ENCODE measurements at places on chromosomes 2 and 18. TPM values are rescaled to one million over a fixed set of nuclear protein-coding genes. Genes with fewer than 3 reads are reported as not detected.

DNA sequence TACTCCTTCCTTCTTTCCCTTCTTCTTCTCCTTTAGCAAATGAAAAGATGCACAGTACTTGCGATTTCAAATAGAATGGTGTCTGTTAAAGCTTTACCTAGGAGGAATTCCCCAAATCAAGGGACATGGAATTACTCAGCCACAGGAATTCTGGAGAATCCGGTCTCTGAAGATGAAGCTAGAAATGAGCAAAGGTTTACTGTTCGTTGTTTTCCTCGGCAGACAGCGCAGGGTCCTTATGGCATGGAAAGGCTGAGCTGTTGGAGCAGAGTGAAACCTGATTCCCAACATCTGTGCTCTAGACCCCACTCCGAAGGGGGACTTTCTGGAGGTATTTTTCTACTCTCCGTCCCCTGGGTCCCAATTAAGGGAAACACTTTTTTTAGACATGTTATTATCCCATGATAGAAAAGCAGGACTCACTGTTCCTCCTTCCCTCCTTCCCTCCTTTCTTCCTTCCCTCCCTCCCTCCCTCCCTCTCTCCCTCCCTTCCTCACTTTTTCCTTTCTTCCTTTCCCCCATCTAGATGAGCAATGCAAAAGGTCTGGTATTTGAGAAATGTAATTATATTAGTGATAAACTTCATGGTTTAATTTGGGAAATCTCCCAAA is 47.1 kb downstream of the CDCA7 start:
- no peak for DNase-seq

GRCh38 chr2:188975497-188976102 is 1.4 kb downstream of the COL3A1 start:
- DNase-seq: no peak

The TUBB6 gene
- total RNA-seq: 81.5 TPM

DNA sequence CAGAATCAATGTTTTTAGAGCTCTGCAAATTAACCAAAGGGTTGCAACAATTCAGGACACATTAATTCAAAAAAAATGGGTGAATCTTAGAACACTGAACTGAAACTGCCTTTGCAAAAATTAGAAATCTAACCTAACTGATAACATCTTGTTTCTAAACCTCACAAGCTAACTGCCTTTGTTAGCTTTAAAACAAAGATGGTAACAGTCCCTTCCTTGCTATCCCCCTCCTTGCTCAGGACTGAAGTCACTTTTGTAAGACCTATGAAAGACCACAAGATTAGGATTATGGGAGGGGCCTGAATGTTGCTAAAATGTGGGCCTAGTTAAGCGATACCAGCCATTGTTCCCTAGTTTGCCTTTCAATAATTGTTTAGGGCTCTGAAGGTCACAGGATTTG is 44.9 kb upstream of the LONRF2 start:
- DNase-seq: no peak

DNA sequence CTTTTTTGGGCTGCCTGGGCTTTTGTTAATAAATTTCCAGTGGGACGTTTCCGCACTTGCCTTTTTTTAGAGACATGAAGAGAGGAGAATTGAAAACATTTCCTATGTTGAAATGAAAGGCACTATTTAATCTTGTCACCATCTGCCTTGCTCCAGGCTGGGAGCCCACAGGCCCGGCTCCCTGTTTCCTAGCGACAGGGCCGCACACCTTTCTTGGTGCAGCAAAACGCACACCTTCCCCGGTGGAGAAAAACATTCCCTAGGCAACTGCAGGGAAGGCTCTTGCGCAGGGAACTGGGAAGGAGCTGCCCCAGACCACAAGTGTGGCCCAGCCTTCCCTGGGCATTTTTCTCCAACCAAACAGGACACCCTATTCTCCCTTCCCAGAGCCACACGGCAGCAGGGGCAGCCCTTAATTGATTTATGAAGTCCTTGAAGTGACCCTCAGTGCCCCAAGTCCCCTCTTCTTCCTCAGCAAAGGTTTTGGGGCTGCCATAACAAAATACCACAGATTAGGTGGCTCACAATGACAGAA is 132.9 kb upstream of the MSH6 start:
- DNase-seq: no peak

- peak; percentile 41 for DNase-seq
Measured at GRCh38 chr2:38075507-38076151, at the start of gene CYP1B1. Gene CYP1B1 (minus strand): TSS chr2:38076151. CDS start chr2:38075388, 763 bp downstream.

DNA sequence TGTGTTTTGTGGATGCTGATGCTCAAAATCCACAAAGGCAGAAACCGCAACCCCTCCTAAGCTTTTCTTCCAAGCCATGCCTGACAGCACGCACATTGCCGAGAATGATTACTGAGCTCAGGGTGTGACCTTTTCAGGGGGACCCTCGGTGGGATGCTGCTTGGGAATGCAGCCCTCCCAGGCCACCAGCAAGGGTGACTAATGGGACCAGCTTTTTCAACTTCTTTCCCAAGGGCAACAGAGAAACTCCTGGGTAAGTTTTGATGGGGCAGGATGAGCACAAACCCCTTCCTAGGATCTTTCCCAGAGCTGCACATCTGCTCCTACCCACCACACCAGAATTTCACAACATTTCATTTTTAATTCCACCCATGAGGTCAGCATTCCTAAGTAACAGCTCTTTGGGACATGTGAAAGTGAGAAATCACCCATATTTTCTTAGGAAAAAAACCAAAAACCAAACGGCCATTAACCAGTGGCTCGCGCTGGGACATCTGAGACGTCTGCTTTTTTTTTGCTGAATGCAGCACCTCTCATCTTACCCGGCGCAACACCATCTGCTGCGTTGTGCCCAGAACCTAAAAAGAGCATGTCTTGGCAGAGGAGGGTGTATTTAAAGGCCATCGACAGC is 119.0 kb downstream of the ARL4C start:
- no peak for DNase-seq

DNA sequence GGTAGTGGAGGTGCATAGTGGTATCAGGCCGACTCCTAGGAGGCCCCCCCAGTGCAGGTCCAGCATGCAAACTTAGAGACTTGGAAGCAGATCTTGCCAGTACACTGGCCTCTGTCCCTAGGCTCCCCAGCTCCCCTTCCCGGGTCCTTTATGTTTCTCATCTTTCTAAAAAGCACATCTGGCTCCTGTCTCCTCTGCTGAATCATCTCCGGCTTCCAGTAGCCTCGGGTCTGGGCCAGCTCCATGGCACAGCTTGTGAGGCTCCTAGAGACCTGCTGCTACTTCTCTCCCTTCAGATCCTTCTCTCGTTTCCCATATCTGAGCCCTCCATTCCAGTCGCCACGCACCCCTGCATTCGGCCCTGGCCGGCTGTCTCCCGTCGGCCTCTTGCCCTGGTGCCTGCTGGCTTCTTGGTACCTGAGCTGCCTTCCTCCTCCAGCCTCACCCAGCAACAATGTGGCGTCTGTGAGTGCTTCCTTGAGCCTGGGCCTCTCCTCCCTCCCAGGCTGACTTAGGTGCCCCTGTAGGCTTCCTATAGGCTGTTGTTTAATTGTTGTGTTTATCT is 6.6 kb downstream of the TRAF3IP1 start:
- no peak for DNase-seq

All from left ventricle myocardium inferior (tissue), 1 donor.